Astrocyte of the cerebellum (primary cell): ENCODE measurements at places on chromosomes 11 and 22.

- peak; percentile 22 for DNase-seq
These were observed at the start of gene SLC35F2 for GRCh38 chr11:107858217-107859070. SLC35F2 (minus strand) TSS chr11:107858787; CDS start chr11:107858767, 20 bp downstream.

GRCh38 chr11:59201353-59201752 lies 11.4 kb downstream of the MPEG1 start:
- DNase-seq: no peak

GRCh38 chr11:76807206-76807875 lies 24.2 kb downstream of the TSKU start:
- peak; percentile 68 for DNase-seq

- no peak for DNase-seq
These were observed 103.1 kb downstream of the PRR5L start for GRCh38 chr11:36399236-36399635.

- no peak for DNase-seq
These were observed at the start of gene CLDN25 for GRCh38 chr11:113779496-113779895. CLDN25 (plus strand) TSS chr11:113779796; CDS start chr11:113779796, 0 bp downstream.

GRCh38 chr11:74755395-74755995 lies 6.8 kb downstream of the RNF169 start:
- DNase-seq: no peak

DNA sequence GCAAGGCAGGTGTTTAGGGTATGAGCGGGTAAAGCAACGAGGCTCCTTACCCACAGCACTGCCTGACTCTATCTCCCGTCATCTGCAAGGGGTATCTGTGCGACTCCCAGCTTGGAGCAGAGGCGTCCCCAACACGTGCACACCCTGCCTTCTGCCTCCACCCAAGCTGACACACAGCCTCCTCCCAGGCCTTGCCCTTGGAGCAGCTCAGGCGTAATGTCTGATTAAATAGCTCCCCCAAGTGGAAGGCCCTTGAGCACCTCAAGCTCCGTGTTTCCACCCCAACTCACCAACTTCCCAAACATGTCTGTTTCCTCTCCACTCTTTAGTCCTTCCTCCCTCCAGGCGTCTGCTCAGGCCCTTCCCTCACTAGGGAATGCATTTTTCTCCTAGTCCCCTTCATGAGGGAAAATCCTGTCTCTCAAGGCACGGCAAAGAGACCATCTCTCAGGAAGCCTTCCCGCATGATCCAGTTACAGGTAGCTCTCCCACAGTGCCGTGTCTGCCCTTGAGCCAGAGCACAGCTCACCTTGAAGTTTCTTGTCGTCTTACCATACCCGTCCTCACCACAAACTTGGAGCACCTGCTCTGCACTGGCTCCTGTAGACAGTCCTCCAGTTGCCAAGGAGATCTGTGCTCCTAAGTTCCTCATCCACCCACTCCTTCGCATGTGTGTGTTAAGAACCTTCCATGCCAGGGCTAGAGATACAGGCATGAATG lies 15.8 kb downstream of the CYB5R2 start:
- no peak for DNase-seq

- DNase-seq: peak; percentile 56
These were observed 265.8 kb downstream of the GRM5 start for GRCh38 chr11:88799771-88800500.

DNA sequence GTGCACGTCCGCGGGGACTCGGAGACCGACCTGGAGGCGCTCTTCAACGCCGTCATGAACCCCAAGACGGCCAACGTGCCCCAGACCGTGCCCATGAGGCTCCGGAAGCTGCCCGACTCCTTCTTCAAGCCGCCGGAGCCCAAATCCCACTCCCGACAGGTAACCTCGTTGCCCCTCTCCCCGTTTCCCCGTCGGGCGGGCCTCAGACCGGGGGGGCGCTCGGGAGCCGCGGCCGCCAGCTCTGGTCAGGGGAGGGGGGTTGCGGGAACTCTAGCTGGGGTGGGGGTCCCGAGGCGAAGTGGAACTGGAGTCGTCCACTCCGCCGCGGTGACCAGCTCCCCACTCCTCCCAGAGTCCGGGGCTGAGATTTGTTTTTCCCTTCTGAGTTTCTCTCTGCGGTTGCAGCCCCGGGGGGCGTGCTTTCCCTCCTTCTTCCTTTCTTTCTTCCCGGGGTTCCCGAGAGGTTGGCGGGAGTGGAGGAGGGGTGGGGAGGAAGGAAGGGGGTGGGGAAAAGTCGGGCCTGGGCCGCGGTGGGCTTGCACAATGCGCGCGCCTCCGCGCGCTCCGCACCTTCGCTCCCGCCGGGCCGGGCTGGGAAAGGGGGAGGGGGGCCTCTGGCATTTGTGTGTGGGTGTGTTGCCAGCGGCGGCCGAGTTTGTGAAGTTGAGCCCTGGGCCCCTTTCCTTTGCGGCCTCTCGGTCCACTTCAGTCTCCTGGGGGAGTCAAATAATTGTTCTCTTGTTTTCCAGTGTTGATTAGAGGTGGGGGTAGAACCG lies 952 bp downstream of the YAP1 start:
- DNase-seq: peak; percentile 74
